ENCODE measurements at places on chromosomes 11 and 22.

GRCh38 chr11:46537537-46538295 lies 56.1 kb downstream of the AMBRA1 start:
- DNase-seq, result peak; percentile 92

DNA sequence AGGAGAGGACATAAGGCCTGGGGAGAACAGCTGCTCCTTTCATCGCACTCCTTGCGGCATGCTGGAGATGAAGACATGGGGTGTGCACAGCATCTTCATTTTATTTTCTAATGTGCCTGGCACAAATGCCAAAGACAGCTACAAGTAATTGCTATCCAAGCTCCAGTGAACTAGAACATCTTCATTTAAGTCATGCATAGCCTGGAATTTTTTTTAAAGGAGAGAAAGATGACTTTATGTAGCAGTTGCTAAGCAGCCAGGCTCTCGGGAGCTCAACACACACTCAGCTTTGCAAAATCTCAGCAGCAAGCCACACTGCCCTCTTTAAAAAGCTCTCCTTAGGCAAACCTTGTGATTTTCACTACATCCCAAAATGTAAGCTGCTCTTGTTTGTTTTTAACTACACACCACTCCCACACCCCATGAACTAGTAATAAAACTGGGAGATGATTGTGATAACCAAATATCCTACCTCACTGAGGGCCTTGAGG lies 164.5 kb upstream of the POU2AF2 start:
- DNase-seq, result peak; percentile 70

DNA sequence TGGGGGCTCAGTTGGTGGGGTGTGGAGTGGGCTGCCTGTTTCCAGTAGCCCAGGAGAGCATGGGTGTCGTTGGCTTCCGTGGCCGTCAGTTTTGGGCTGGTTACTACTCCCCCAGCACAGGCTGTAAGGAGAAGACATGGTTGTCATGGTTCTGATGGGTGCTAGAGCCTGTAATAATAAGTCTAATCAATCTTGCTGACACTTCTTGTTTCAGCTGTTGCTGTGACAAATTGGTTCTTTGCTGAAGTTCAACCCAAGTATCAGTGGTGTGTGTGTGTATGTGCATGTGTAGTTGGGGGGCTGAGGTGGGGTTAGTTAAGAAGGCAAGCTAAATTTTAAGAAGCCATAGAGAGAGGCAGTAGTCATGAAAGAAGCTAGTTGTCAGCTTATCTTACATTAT lies 61.3 kb upstream of the DBX1 start:
- no peak for DNase-seq

- DNase-seq, result no peak
These were observed 2.1 kb downstream of the ARHGAP42 start for GRCh38 chr11:100689141-100689540.

DNA sequence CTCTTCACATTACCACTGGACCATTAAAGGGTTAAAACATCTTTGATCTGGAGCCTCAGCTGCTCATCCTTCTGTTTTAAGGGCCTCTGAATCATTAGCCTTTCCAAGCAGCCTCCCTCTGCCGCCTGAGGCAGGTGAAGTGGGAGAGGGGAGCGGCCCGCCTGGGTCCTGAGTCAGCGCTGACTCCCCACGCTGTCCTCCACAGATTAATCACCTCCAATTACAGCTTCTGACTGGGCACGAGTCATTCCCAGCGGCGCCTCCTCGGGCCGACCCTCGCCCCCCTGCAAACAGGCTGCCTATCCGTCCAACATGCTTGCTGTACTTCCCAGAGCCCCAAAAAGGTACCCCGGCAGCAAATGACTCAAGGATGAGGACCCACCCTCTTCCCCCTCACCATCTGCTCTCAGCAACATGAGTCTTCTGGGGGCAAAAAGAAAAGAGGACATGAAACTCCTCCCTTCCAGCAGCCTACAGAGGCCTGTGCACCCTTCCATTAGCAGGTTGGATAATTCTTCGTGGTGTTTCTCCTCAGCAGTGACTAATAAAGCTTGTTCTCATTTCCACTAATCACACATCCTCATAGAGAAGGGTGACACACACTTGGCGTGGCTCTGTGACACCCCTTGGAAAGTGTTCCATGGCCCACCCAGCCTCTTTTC lies 44.3 kb upstream of the JAM3 start:
- no peak for DNase-seq

DNA sequence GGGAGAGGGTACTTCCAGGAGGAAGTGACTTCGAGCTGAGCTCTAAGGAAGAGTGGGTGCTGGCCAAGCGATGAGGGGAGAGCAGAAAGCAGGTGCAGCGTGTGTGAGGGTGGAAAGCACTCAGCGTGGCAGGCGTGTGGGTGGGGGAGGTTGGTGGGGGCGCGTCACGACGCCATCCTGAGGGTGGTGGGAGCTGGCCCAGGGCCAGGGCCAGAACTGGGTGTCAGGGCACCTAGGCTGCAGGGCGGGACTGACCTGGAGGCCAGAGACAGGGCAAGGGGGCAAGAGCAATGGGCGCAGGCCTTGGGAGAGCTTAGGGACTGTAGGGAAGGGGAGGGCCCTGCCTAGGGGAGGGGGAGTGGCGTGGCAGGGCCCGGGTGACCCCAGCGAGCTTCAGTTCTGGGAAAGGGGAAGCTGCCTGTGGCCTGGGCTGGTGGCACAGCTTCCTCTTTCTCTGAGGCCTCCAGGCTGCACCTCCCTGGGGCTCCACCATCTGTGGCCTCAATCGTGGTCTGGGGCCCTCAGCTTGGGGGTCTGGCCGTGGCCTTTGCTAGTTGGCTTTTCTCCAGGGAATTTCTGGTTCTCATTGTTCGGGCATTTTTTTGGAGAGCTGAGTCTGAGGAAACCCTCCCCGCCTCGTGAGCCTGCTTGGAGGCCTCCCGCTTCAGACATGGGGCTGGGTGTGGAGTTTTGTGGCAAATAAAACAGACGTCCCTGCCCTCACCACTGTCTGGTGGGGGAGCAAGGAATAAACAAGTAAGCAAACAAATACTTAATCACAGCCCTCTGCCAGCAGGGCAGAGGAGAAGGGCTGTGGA lies 8.9 kb downstream of the RELT start:
- no peak for DNase-seq

- peak; percentile 65 for DNase-seq
These were observed 2.9 kb upstream of the MTA2 start for GRCh38 chr11:62604460-62605120.

DNA sequence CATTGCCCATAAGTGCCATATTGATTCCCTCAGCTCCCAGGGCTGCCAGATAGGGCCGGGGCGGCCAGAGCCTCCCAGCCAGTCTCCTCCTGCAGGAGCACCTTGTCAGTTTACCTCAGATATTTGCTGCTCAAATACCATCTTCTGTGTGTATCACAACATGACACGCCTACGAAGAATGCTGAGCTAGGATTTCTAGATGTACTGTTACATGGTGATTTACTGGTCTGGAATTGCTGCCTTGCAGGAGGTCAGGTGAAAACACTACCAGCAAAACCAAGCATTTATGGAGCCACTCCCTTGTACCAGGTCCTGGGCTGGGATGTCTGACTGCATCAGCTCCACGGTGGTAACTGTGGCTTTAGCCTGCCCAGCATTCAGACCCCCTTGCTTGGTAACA lies 11.8 kb downstream of the MICAL3 start:
- DNase-seq, result no peak

DNA sequence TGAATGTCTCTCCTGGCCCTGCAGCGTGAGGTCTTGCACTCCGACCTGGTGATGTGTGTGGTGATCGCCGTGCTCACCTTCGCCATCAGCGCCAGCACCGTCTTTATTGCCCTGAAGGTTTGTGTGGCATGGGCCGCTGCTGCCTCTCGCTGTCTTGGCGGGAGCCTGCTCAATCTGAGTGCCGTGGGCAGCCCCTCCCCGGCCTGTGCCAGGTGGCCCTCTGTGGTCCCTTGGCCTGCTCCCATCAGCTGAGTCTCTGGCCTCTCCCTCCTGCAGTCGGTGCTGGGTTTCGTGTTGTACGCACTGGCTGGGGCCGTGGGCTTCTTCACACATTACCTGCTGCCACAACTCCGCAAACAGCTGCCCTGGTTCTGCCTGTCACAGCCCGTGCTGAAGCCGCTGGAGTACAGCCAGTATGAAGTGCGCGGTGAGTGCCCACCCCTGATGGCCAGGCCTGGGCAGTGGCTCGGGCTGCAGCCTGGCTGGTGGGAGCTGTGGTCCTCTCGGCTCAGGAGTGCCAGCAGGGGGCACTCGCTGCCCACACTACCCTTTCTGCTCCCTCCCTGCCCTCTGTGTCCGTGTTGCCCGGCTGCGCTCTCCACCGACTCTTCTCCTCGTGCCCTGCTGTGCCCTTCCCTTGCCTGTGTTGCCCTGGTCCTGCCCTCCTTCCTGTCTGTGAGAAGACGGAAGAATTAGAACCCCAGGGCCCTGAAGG lies 10.2 kb downstream of the PCNX3 start:
- no peak for DNase-seq

GRCh38 chr22:47176026-47176389 lies 413.6 kb downstream of the TBC1D22A start:
- no peak for DNase-seq

DNA sequence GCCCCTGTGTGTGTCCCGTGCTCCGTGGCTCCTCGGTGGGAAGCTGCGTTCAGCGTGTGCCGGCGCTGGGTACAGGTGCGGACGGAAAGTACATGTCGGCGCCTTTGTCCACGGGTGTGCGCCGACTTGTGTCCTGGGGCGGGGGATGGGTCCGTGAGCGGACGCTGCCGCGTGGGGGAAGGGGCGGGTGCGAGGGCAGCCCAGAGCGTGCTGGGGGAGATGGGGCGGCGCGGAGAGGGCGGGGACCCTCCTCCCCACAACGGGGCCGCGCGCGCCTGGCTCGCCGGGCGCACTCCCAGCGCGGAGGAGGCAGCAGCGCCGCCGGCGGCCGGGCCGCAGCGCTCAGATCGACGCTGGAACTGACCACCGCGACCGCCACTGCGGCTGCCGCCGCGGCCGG lies 33.6 kb upstream of the RELT start:
- peak; percentile 66 for DNase-seq

DNA sequence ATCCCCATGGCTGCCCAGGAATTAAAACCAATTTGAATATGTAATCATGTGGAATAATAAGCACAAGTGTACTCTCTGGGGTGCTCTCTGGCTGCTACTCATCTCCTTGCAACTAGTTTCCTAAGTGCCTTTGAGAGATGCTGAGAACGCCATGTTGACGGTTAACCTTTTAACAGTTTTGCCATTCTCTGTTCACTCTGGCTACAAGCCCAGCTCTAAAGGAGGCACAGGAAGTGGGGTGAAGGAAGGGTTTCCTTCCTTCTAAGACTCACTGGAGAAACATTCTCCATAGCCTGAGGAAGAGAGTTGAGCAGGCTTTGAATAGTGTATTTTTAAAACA lies 122.0 kb upstream of the ZC3H12C start:
- DNase-seq, result peak; percentile 75

- peak; percentile 53 for DNase-seq
These were observed 121.9 kb upstream of the MTMR2 start for GRCh38 chr11:96045622-96046456.

DNA sequence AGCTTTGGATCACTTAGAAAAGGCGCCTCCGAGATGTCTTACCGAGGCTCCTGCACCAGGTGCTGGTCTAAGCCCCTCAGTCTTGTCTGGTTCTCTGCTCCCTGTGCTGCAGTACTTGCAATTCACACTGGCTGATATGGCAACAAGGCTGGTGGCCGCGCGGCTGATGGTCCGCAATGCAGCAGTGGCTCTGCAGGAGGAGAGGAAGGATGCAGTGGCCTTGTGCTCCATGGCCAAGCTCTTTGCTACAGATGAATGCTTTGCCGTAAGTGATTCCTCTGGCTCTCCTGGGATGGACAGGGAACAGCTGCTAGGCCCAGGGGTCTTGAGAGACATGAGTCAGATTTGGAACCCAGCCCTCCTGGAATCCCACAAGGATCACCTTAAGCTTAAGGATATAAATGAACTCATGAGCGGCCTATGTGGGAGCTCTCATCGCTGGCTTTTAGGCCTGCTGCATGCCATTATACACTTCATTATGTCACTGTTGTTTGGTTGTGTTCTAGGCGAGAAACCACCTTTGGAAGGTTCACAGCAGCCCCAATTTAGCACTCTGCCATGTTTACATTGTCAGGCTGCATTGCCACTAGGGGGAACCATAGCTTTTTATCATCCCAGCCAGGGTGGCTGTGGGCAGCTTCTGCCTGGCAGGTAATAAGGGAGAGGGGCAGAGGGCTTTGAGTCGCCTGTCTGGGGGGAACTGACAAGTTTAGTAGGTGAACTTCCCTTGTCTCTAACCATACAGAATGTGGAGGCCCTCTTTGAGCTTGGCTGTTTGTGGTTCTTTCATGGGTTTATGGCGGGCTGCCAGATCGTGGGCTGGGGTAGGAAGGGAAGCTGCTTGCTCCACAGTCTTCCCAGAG lies 8.5 kb downstream of the ACAD8 start:
- peak; percentile 88 for DNase-seq

- no peak for DNase-seq
These were observed 223.6 kb downstream of the SWAP70 start for GRCh38 chr11:9887472-9887871.

DNA sequence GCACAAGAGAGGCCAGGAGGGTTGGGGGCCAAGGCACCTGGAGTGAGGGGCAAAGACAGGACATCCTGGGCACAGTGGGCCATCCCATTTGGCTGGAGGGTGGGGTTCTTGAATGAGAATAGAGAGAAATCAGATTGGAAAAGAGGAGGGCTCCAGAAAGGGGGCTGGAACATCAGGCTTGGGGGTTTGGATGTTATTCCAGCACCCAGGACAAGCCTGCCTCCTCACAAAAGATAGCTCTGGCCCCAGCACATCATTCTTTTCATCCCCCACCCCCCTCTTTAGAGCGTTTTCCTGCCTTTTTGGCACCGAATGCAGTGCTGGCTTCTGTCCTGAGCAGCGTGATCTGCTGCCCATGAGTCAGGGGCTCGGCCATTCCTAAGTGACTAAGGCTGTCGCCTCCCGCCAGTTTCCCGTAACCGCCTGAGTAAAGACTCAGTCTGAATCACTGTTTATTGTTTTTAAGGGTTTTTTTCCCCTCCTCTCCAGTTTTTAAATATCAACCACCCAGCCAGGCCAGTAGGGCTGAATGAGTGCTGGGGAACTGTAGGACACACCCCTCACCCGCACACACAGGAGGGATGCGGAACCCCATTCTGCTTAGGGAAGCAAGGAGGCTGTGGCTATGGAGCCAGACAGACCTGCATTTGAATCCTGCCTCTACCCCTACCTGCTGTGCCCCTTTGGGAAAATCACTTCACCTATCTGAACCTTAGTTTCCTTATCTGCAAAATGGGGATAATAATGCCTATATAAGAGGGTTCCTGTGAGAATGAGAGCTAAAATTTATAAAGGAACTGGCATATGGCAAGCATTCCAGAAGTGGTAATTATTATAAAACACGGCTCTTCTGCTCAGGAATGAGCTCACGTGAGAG lies 32.4 kb upstream of the NAV2 start:
- no peak for DNase-seq

DNA sequence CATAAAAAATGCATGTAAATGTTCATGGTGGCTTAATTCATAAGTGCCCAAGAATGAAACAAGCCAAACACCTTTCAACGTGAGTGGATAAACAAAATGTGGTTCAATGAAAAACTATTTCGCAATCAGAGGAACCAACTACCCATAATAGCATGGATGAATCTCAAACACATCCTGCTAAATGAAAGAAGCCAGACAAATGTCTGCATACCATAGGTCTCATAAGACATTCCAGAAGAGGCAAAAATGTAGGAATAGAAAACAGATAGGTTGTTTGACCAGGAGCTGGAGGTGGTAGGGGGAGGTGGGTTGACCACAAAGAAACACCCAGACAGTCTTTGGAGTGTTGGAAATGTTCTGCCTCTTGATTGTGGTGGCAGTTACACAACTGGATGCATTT lies 13.2 kb upstream of the OSBPL5 start:
- no peak for DNase-seq

- no peak for DNase-seq
These were observed 160.5 kb upstream of the TTC12 start for GRCh38 chr11:113153847-113154246.

- DNase-seq, result no peak
These were observed 442 bp downstream of the PELI3 start for GRCh38 chr11:66467034-66467659.

Data from NCI-H526 (cell line).